RWPE1 (cell line): ENCODE measurements at places on chromosomes 4 and X.

- no peak for DNase-seq
Observed at GRCh38 chr4:71201817-71202576, 136.8 kb upstream of the SLC4A4 start.

DNA sequence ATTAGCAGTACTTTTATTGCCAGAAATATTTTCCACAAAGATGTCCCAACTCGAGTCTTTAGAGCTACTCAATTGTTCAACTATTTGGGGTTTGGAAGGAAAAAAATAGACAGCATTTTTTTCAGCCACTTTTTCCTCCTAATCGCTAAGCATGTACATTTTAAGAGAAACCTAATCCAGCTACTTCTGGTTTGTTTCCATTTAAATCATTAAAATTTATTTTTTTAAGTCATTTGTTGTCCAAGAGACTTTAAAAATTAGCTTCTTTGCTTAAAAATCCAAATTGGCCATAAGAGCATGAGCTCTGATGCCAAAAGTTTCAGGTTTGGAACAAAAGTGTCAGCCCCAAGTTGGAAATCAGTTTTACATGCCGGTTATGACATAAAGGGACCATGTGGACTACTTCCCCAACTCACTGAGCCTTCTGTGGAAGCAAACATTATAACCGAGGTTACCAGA is 186.3 kb upstream of the INTU start:
- DNase-seq: no peak

- no peak for DNase-seq
Observed at GRCh38 chr4:184234155-184234554, 16.5 kb upstream of the ENPP6 start.

DNA sequence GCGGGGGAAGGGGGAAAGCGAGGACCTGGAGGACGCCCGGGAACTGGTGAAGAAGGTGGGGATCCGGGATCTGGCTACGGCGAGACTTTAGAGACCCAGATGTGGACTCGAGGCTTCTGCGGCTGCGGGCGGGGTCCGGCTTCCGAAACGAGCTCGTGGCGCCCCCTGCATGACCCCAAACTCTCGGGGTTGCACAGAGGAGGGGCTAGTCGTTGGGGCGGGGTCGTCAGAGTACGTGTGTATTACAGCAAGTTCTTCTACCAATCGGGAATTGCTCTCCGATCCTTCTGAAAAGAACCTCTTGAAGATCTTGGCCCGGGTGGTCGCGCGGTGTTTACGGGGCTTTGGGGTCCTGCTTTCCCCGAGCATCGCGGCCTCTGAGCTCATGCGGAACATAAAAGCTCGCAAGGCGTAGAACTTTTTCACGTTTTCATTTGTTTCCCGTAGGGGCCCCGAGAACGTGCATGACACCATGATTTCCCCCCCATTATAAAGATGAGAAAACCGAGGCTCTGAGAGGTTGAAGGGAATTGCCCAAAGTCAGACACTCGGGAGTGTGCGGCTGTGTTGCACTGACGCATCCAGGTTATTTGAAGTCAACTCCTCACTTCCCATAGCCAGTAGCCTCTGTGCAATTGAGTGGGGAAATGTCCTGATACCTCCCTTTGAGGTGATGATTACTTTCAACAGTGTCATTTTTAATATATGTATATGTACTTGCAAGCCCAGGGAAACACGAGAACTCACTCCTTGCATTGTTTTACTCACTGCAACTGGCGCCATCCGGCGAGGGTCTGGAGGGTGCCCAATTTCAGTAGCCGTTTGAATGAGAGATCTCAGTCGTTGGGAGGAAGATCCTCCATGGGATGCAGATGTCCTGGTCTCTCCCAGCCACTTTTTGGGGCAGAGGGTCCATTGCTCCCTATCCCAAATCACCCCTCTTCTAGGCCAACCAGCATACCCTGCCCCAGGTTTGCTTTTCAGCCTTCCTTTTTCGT is at the start of gene BEND4:
TSS of gene BEND4 (minus strand) at position 149 of the 998 bp plus-strand sequence. CDS start 512 bp downstream, outside the sequence.
- no peak for DNase-seq

DNA sequence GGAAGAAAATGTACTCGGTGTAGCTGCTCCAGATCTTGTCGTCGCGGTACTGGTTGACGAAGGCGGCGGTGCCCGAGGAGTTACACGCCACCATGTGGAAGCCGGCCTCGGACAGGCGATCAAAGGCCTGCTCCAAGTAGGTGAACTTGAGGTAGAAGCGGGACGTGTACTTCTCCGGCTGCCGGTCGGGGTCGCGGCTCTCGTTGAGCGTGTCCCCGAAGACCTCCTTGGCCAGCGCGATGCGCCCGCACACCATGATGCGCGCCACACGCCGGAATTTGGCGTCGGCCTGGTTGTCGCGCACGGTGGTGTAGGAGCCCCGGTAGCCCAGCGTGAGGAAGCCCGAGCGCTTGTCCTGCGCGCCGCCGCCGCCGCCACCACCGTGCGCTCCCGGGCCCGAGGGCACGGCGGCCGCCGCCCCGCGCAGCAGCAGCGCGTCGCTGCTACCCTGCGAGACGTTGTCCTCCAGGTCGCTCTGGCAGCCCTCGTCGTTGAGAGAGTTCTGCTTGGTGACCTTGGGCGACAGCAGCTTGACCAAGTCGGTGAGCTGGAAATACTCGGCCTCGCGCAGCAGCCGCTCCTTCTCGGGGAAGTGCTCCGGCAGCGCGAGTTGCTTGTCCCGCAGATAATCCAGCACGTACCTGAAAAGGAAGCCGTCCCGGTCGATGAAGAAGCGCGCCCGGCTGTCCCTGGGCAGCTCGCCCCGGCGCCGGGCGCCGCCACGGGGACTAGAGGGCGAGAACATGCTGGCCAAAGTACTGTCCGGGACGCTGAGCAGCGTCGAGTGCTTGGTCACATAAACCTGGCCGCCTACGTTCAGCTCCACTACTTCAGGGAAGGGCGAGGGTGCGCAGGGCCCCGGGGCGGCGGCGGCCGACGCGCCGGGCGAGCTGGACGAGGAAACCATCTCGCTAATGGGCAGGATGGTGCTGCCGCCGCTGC is 775 bp downstream of the KCTD8 start:
- peak; percentile 16 for DNase-seq

DNA sequence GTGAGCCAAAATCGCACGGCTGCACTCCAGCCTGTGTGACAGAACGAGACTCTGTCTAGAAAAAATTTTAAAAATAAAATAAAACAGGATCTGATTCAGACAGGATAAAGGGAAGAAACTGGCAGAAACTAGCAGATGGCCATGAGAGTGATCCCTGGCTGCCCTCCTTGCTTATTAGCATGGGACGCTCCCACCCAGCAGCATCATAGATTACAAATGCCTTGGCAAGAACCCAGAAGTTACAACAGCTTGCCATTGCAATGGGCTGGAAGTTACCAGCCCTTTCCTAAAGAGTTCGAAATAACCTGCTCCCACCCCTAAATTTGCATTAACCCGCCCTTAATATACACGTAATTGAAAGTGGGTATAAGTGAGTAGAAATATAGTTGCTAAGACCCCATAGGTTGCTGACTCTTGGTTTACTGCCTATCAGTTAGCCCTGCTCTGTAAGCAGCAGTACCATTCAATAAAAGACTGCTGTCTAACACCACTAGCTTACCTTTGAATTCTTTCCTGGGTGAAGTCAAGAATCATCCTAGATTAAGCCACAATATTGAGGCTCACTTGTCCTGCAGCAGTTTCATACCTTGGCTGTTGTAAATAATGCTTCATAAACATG is 9.1 kb upstream of the XAGE2 start:
- no peak for DNase-seq
